SK-N-MC (cell line): ENCODE measurements at places on chromosomes 11 and 22.

- no peak for DNase-seq
Measured at GRCh38 chr11:92885600-92885999, 83.9 kb upstream of the MTNR1B start.

- no peak for DNase-seq
Measured at GRCh38 chr11:70476669-70477068, 78.3 kb downstream of the CTTN start.

DNA sequence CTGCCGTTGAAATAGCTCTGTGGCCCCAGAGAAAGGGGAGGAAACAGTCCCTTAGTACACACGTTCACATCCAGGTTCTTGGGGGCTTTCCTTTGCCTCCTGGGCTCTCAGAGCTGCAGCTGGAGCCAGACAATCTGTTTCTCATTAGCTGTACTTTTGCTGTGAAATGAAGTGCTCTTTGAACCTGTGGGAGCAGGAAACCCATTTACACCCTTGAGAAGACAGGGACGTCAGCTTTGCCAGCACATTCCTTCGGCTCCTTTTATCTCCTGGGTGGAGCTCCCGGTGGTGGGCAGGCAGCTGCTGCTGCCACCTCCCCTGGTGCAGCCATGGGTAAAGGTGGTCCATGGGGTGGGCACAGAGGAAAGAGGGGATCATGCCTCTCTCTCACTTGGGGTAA lies 80.6 kb upstream of the TIMP3 start:
- peak; percentile 84 for DNase-seq

DNA sequence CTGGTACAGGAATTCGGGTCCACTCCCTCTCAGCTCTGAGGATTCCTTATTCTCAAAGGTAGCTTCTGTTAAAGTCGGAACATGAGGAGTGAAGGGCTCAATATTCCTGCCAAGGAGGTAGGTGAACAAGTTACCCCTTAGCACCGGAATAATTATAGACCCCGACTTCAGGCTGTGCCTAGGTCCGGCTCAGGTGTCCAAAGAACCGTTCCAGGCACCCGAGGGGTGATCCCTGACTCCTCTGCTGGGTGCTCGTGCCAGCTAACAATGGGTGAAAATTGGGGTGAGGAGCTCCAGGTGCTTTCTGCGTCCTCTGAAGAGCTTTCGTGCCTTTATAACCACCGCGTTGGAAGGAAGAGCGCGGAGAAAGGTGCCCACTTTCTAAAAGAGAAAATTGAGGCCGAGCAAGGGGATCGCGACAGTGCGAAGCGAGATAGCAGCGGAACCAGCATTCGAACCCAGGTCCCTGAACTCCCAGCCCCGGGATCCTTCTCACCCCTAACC lies 393 bp downstream of the CYB561A3 start:
- DNase-seq, result no peak

DNA sequence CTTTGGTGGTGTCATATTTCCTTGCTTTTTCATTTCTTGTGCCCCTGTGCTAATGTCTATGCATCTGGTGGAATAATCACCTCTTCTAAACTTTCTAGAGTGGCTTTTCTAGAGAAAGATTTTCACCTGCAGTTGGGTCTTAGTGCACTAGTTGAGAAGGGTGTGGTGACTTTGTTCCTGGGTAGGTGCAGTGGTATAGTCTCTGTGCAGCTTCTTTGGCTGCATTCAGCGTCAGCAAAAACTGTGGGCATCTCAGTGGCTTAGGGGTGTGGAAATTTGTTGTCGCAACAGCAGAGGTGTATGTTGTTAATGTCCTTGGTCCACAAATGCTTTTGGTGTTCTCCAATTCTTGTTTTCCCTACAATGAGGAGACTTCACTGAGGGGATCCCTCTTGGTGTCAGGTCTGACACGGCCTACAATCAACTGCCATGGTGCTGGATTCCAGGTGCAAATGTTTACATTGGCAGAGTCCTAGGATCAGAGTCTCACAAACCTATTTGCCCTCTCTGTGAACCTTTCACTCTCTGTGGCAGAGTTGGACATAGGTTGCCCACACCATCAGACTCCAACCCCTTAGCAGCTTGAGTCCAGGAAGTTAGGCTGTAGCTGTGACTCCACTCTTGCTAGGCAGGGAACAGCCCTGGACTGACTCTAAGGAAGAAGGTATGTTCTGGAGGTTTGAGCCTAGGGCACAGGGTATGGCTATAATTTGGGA lies 48.8 kb downstream of the GDPD4 start:
- no peak for DNase-seq

- no peak for DNase-seq
Measured at GRCh38 chr22:19543970-19544708, 19.9 kb upstream of the CLDN5 start.

DNA sequence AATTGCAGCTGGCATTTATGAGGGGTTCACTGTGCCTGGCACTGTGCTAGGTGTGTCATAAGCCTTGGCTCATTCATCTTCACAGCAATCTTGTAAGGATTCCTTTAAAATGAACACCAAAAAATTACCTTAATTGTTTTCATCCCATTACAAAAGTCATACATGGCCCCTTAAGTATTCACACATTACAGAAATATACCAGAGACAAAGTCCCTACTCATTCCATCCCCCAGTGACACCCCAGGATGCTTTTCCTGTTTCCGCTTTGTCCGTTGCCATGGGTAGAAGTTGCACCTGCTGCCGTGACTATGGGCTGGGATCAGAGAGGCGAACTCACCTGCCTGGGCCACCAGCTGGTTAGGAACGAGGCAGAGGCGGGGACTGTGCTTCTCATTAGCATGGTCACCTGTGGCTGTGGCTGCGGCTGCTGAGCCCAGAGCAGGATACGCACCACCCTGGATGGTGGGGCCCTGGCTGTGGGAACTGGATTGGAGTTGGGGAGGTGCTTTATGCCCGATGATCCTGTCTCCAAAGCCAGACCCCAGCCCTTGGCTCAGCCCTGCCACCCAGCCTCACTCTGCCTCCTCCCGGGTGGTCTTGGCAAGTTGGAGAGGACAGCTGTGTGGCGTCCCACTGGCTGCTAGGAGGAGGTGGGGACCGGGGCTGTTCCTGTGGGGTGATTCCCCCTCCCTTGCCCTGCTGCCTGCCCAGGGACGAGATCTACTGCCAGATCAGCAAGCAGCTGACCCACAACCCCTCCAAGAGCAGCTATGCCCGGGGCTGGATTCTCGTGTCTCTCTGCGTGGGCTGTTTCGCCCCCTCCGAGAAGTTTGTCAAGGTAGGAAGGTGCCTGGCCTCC lies 60.8 kb downstream of the MYO7A start:
- no peak for DNase-seq

- DNase-seq, result no peak
Measured at GRCh38 chr11:8748317-8748716, 65.7 kb downstream of the RPL27A start.

DNA sequence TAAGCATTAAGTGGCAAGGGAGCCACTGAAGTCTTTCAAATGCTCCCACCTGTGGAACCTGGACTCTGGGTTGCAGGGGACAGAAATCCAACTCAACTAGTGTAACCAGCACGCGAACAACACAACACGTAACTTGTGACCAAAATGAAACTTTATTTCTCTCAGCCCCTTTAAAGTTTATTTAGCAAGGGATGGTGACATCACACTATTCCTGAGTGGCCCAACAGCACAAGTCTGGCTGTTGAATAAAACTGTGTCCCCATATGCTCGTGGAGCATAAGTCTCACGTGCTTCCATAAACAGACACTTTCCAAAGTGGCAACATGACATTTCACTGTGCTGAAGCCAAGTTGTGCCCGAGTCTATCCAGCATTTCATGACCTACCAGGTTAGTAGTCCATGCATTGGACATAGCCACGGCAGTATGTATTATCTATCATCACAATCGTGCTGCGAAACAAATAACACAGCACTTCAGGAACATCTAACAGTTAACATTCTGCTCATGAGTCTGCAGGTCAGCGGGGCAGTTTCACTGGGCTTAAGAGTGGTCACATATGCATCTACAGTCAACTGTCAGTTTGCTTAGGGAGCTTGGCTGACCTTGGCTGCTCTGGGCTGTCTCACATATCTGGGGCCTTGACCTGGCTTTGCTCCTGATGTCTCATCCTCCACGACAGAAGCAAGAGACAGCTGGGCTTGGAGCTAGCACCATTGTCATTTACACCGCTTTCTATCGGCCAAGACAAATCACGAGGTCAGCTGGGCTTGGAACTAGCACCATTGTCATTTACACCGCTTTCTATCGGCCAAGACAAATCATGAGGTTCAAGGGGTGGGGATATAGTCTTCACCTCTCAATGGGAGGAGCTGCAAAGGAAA lies 35.0 kb upstream of the LMO2 start:
- no peak for DNase-seq

- no peak for DNase-seq
Measured at GRCh38 chr11:102046841-102047240, 396 bp upstream of the CFAP300 start.

- no peak for DNase-seq
Measured at GRCh38 chr11:21122523-21122922, 453.1 kb downstream of the NELL1 start.

- DNase-seq, result no peak
Measured at GRCh38 chr11:1744137-1744886, 6.1 kb downstream of the IFITM10 start.

DNA sequence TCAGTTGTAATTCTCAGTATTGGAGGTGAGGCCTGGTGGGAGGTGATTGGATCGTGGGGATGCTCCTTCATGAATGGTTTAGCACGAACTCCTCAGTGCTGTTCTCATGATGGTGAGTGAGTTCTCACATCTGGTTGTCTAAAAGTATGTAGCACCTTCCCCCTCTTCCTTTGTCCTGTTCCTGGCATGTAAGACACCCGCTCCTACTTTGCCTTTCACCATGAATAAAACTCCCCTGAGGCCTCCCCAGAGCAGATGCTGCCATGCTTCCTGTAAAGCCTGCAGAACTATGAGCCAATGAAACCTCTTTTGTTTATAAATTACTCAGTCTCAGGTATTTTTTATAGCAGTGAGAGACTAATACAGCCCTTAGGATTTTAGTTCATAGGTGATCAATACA lies 191.5 kb downstream of the MAML2 start:
- DNase-seq, result no peak

- no peak for DNase-seq
Measured at GRCh38 chr11:1153105-1153950, 4.4 kb upstream of the MUC5AC start.

DNA sequence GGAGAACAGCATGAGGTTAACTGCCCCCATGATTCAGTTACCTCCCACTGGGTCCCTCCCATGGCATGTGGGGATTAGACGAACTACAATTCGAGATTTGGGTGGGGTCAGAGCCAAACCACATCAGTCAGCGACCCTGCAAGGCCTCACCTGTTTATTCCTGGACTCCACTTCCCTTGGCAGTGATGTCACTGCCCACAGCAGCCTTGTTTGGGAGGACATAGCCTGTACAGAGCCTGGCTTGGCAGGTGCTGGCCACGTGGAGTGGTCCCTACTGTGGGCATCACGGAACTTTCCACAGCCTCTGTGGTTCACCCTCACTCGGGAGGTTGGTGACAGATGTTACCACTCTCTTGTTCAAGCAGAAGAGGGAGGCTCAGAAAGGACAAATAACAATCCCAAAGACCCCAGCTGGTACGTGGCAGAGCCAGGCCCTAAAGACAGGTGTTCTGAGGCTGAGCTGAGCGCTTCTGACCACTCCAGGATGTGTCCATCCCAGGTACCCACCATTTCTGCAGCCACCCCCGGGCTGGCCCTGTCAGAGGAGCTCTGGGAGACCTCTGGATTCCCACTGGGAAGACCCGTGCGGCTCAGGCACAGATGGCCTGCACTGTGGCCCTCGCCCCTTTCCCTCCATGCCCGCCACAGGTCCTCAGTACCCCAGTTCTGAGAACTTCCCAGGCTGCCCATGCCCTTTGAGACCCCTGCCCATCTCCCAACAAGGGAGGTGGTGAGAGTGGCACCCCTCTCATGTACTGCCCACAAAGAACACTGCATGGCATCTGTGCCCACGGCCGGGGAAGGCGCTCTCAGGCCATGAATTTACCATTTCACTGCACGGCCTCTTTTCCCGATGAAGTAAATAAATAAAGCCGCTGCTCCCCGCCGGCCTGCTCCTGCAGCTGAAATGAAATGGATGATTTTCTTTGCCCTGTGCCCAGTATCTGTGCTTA lies 605.8 kb downstream of the TBC1D22A start:
- DNase-seq, result no peak

GRCh38 chr11:131300439-131300717 lies 70.0 kb upstream of the NTM start:
- no peak for DNase-seq

GRCh38 chr22:32623943-32624342 lies 149.3 kb downstream of the FBXO7 start:
- DNase-seq, result no peak

DNA sequence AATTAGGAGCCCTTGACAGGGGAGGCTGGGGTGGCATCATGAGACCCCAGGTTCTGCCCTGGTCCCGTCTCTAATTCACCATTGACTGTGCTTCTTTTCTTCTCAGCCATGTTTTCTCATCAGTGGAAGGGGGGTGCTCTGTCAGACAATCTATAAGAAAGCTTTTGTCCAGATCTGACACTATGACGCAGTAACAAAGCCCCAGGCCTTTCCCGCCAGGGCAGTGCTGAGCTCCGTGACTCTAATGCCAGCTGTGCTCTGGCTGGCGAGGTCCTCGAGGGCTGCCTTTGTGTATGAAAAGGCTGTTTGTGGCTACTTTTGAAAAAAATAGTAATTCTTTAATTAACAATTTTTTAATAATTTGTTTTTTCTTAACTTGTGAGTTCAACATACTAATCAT lies 3.2 kb downstream of the CD6 start:
- DNase-seq, result no peak

- DNase-seq, result no peak
Measured at GRCh38 chr11:94747601-94748041, 20.5 kb upstream of the AMOTL1 start.

DNA sequence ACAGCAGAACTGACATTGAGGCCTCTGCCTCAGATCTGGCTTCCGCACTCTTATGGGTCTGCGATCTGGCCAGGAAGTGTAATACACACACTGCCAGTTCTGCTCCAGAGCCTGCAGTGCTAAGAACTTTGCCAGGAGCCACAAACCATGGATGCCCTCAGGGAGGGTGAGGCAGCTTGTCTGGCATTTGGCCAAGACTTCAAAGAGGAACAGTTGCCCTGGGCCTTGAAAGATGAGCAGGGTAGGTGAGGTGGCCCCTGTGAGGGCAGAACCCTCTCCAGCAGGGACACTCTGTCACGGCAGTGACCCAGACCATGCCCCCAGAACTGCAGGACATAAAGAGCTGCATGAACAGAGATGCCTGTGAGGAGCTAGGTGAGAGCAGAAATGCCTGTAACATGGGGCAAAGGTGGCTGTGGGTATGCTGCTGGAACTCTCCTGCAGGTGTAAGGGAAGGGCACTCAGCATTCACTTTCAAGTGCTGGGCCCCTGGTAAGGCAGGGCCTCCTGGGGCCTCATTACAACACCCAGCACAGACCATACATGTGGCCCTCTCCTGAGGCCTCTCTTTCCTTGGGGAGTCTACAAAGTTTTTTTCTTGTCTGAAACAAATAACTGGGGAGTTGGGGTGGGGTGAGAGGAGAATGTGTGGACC lies 47.3 kb downstream of the NEU3 start:
- DNase-seq, result no peak

GRCh38 chr11:68651208-68651984 lies 32.9 kb upstream of the GAL start:
- no peak for DNase-seq
